Stimulated activated CD4-positive, alpha-beta T cell treated with anti-CD3 and anti-CD28 coated beads, TNF-alpha, amount 100 ng/mL, for 4 hours (primary cell): ENCODE measurements at places on chromosomes 13 and 19.

DNA sequence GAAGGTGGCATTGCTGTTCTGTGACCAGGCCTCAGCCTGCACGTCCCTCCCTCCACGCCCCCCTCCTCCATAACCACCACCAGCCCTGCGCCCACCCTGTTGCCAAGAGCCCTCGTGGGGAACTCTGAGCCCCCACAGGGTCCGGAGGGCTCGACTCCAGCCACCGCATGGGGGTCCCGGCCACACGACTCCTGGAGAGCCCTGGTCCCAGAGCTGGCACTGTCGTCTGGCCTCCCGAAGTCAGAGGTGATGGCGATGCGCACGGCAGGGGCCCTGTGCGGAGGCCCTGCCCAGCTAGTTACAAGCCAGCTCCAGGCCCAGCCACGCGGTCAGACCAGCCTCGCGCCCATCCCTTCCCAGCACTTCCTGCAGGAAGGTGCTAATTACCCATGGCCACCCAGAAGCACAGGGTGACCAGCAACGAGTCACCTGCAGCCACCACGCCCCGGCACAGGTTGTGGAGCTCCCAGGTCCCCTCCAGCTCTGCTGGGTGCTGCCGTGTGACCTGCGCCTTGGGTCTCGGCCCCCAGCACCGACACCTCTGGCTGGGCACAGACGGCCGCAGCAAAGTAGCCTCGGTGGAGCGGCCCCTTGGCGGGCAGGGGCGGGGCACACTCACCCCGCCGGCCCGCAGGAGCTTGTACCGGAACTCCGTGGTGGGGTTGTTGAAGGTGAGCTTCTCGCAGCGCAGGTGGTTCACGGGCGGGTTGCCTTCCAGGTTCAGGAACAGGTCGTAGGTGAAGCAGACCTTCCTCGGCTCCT lies 49.6 kb downstream of the MLLT1 start:
- DNase-seq, result no peak

DNA sequence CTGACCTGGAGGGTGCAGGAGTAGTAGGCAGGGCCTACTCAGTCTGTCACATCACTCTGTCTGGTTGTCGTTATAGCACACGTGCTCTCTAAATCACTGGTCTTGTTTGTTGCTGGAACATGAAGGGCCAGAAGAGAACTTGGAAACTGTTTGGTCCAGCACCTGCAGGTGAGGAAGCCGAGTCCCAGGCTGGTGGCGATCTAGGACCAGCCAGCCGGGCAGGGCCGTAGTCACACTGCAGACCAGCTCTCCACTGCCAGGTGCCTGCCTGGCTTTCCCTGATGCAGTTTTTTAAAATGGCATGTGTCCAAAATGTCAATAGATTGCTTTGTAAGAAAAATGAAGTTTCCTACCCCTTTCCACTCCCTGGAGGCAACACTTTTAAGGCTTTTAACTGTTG lies 53.7 kb downstream of the GGACT start:
- no peak for DNase-seq

DNA sequence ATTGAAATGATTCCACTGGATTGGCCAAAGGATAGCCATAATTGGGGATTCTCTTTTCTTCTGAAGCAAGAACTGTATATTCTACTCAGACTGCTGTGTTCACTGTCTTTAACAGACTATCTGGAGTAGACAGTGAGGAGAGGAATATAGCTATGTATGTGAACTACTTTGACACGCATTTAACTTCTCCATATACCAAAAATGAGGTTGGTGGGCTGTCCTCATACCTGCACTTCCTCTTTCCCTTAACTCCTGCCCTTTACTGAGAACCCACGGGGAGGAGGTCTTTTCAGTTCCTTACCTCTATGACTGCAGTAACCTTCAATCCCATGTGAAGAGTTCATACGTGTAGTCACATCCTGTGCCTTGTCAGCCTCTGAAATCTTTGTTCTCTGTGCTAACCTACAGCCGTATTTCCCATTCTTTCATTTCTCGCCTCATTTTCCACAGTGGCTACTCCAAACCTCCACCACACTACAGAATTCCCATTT lies 305.8 kb downstream of the MTUS2 start:
- DNase-seq, result no peak

DNA sequence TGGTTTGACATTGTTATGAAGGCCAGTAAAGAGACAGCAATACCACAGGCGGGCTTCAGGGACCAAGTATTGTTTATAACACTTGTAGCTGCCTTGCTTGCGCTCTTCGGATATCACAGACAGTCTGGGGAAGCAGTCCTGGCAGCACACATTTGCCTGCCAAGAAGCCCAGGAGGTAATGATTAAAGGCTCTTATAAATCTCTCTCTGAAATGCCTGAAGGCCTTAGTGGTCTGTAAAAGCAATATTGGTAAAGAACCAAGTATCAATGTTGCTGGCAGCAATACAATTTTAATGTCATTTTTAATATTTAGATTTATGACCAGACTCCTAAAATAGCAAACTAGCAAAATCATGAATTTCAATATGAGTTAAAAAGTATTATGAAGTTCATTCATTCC lies 1312.4 kb downstream of the PCDH9 start:
- DNase-seq, result no peak

DNA sequence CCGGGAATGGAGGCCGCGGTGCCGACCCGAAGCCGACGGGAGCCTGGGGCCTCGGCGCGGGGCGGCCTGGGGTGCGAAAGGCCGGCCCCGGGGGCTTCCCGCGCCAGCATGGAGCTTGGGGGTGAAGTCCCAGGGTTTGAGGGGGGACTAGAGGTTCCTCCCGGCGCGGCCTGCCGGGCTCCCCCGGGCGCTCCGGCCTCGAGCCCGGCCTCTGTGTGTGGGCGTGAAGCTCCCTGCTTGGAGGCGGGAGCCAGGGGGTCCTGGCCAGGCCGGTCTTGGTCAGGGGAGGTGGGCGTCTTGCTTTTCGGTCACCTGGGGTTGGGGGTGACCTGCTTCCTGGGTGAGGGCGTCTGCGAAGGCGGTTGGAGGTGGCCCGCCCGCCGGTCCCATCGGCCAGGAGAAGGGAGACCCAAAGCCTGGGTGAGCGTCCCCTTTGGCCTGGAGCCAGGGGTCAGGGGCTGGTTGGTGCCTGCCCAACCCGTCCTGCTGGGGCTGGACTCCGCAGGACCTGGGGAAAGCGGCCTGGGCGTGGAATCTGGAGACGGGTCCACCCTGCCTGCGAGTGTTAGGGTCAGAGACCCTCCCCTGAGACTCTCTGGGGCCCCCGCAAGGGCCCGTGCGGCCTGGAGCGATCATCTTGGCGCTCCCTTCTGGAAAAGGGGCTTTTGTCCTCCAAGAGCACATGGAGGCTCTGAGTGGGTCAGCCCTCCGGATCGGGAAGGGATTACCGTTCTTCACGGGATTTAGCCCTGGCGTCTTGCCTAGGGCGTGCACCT lies 535 bp downstream of the BSG start:
- DNase-seq, result no peak

DNA sequence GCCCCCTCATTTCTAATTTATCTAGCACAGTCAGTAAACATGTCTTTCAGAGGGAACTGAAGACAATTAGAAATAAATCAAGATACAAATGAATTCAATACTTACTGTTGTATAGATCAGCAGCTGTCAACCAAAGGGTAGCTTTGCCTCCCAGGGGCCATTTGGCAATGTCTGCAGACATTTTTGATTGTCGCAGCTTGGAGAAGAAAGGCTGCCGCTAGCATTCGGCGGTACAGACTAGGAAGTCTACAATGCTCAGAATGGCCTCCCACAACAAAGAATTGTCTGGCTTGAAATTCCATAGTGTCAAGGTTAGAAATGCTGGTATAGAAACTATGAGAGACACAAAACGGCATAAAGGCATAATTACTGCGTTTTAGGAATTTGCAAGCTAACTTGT lies 91.6 kb downstream of the RGCC start:
- no peak for DNase-seq

DNA sequence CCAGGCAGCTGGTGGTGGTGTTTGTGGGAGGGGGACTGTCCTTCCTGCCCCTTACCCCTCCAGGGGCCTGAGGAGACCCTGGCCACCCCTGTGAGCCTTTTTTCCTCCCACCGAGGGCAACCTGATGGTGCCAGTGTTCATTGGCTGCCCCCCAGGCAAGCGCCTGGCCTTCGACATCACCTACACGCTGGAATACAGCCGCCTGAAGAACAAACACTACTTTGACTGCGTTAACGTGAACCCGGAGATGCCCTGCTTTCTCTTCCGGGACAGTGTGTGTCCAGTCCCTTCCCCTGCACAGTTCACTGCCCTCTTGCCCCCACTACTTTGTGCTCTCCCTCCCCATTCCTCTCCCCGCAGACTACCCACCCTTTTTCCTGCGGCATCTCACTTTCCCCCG lies 7.3 kb upstream of the PSMD8 start:
- DNase-seq, result no peak

DNA sequence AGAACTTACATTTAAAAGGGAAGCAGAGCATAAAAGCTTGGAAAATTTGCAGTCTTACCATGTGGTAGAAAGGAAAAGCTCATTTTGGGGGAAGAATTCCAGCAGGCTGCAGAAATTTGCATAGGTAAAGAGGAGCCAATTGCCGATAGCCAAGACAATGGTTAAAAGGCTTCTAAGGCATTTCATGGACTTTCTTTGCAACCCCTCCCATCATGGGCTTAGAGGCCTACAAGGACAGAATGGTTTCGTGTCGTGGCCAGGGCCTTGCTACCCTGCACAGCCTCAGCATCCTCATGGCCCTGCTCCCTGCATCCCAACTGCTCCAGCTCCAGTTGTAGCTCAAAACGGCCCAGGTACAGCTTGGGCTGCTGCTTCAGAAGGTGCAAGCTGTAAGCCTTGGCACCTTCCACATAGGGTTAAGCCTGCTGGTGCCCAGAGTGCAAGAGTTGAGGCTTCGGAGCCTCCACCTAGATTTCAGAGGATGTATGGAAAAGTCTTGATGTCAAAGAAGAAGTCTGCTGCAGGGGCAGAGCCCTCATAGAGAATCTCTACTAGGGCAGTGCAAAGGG lies 420.3 kb downstream of the PCDH17 start:
- no peak for DNase-seq

DNA sequence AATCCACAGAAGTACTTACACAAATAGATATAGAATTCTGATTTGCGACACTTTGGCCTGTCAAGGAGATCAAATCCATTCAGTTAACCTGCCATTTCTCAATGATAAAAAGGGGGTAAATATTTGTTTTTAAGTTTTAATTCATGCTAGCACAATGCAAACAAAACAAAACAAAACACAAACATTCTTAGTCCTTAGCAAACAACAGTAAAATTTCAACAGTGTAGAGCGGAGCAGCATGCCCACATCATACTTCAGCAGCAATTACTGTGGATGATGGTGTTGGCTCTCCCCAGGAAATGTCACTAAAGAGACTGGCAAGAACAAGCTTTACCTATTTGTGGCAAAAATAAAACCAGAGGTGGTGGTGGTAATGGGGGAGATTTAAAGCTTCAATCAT lies 625.2 kb upstream of the PCDH20 start:
- no peak for DNase-seq

DNA sequence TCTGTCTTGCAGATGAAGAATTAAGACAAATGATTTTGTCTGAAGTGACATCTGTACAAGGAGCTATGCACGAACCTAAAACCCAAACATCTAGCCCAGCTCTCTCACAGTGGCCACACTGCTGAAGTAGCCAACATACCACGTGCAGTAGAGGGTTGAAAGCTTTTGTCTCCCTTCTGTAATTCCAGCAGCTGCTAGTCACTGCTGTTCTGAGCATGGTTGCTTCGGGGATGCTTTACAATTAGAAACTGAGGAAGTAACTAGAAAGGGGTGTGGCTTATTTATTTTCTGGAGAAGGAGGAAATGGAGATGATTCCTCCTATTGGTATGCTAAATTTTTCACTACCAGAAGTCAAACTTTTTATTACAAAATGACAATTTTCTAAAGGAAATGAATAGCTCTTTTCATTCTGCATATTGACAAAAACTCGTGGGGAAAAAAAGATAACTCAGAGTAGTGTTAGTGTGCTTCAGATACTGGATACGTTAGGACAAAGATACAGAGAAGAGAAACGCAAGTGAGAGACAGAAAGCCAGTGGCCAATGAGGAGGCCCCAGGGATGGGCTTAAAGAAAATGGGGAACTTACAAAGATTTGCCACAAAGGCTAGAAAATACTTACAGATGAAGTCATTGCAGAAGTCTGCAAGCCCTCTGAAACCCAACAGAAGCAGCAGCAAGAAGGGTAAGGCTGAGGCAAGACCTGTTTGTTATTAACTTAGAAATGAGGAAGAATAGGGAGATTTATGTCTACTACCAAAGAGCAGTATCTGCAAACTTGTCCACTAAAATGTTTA lies 192.7 kb upstream of the MIR17HG start:
- no peak for DNase-seq

- no peak for DNase-seq
These were observed 245.9 kb downstream of the PCDH9 start for GRCh38 chr13:66984241-66984640.

DNA sequence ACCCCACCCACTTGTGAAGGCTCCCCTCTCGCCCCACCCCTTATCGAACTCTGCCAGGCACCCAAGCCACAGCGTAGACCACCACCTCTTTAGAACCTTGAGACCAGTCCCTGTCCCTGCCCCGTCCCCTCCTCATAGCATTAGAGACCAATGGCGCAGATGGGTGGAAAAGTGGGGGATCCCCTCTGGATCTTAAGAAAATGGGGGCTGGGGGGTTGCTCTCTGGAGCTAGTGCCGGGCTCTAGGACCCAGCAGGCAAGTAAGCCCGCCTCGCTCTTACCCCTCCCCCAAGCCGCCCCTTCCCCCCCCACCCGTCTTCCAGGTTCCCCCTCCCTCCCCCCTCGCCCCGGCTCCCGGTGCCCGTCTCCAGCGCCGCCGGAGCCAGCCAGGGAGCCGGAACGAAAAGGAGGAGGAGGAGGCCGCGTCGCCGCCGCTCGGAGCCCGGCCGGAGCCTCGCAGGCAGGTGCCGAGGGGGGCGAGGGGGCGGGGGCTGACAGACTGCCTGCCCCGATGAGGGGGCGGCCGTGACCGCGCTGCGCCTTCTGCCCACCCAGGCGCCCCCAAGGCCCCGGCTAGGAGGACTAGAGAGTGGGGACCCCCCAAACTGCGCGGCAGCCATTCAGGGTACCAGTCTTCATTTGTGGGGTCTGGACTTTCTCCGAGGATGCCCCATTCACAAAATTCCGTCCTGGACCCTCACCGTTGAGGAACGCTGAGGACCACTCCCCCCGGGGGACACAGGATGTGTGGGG lies at the start of gene SPRED3:
Gene SPRED3, plus strand, starts transcription at position 349 of the 752 bp plus-strand sequence. CDS start 1,606 bp downstream, outside the sequence.
- DNase-seq, result no peak

- DNase-seq, result no peak
These were observed 34.9 kb upstream of the POP4 start for GRCh38 chr19:29571181-29571580.

- DNase-seq, result no peak
These were observed 49.6 kb upstream of the C1QTNF9B start for GRCh38 chr13:23946900-23947299.

DNA sequence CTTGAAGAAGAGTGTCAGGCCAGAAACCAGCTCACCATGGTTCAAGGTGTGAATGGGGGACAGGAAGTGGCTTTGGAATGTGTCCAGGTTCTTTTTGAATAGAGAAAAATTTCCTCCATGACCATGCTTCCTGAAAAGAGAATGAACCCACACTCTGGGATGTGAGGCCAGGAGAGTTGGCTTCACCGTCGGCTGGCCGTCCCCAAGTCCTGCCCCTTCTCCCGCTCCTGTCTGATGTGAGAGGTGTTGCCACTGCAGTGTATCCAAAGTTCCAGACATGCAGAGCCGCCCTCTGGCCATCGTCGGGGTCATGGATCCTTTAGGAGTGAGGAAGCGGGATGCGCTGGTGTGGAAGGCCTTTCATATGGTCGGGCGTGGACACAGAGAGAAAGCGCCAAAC lies 101.2 kb downstream of the COL4A2 start:
- no peak for DNase-seq

- DNase-seq, result no peak
These were observed 2.9 kb downstream of the CGB3 start for GRCh38 chr19:49020931-49021895.
